H54 (cell line): ENCODE measurements at places on chromosomes 11 and 22.
A peak's percentile ranks its signal among the peaks of the same experiment; 100 is the strongest.

- DNase-seq = peak; percentile 12
Observed at GRCh38 chr11:19499026-19499669, 213.5 kb upstream of the NAV2 start.

DNA sequence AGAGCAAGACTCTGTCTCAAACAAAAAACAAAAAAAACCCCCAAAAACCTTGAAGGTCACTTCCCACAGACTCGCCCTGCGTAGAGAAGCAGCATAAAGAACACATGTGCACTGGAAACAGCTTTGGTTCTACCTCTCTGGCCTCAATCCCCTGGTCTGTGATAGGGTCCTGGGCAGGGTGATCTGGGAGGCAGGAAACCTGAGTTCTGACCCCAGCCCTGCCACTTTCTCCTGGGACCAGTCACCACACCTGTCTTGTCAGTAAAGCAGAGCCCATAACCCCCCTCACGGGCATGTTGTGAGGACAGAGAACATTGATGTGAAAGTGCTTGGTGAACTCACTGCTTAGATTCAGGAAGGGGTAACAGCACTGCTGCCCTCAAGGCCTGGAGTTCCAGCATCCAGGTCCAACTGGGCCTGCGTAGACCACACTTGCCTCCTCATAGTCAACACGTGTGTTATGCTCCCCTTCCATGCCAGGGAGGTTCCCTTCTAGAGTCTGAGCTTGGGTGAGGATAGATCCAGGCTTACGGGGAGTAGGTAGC is 11.4 kb downstream of the UCP2 start:
- DNase-seq = no peak

DNA sequence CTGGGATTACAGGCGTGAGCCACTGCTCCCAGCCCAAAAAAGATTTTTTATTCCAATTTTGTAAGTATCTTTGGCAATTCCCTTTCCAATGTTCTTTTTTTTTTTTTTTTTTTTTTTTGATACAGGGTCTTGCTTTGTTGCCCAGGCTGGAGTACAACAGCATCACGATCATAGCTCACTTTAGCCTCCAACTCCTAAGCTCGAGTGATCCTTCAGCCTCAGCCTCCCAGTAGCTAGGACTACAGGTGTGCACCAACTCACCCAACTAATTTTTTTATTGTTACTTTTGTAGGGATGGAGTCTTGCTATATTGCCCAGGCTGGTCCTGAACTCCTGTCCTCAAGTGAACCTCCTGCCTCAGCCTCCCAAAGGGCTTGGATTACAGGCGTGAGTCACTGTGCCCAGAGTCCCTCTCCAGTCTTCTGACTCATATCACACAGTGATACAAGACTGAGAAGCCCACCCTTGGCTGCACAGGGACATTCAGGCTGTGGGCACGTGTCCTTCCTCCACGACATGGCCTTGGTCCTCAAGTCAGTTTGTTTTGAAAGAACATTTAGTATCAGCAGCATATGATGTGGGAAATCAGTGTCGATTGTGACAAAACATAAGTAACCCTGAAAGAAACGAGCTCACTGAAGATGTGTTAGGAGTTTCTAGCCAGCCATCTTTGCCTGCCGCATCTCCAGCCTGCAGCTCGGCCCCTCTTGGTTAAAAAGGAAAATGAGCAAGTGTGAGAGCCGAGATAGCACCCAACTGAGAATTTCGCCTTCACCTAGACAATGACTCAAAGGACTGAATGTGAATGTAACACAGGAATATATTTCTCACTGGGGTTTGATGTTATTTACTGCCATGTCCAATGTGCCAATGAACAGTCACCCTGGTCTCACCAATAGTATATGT is 175.5 kb downstream of the MN1 start:
- DNase-seq = no peak

- DNase-seq = no peak
Observed at GRCh38 chr11:119942583-119943297, 195.2 kb downstream of the TRIM29 start.

- DNase-seq = peak; percentile 59
Observed at GRCh38 chr11:119533921-119534736, 111.2 kb upstream of the THY1 start.

GRCh38 chr11:10456519-10456918 is 1.5 kb downstream of the AMPD3 start:
- no peak for DNase-seq

DNA sequence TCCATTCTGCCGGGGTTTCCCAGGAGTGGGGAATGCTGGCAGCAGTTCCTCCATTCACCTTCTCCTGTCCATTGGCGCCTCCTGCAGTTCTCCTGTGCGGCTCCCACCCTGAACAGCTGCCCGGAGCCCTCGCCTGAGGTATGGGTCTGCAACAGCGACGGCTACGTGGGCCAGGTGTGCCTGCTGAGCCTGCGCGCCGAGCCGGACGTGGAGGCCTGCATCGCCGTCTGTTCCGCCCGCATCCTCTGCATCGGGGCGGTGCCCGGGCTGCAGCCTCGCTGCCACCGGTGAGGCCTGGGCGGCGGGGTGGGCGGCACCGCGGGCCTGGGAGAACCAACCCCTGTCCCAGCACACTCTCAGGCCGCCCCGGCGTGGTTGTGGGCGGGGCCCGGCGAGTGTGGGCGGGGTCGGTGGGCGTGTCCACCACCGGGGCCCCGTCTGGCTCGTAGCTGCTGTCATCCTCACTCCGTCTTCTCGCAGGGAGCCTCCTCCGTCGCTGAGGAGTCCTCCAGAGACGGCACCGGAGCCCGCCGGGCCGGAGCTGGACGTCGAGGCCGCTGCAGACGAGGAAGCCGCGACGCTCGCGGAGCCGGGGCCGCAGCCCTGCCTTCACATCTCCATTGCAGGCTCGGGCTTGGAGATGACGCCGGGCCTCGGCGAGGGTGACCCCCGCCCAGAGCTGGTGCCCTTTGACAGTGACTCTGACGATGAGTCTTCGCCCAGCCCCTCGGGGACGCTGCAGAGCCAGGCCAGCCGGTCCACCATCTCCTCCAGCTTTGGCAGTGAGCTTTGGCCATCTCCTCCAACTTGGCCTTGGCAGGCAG is 14.0 kb upstream of the RELT start:
- DNase-seq = no peak

DNA sequence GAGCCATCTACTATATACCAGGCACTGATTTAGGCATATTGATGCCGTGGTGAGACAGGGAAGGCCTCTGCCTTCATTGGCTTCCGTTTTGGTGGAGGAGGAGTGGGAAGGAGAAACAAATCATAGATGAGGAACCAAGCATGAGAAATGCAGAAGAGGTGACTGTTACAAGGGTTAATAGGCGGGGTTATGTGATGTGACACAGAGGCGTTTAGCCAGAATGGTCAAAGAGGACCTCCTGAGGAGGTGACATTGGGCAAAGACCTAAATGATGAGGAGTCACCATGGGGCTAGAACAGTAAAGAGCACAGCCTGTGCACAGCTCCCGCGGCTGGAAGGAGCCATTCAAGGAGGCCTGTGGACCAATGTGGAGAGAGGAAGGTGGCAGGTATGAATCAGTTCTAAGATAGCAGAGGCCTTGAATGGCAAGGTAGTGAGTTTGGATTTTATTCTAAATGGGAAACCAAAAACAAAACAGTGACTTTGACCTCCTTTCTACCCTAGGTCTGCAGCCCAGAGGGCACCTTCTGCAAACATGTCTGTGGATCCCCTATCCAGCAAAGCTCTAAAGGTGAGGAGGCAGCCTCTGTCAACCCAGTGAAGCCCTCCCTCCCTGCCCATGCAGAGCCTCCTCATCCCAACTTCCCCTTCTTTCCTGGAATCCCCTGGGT is 11.7 kb downstream of the MAFF start:
- no peak for DNase-seq

GRCh38 chr11:813456-814096 is 3.8 kb downstream of the RPLP2 start:
- no peak for DNase-seq
